ENCODE measurements at places on chromosomes 6 and 20.

- no peak for DNase-seq
Measured at GRCh38 chr20:40843251-40843650, 154.2 kb upstream of the MAFB start.

GRCh38 chr6:130140084-130140483, 82.7 kb downstream of the SAMD3 start:
- no peak for DNase-seq

- DNase-seq: no peak
Measured at GRCh38 chr6:157184202-157185015, 138.9 kb downstream of the TMEM242 start.

DNA sequence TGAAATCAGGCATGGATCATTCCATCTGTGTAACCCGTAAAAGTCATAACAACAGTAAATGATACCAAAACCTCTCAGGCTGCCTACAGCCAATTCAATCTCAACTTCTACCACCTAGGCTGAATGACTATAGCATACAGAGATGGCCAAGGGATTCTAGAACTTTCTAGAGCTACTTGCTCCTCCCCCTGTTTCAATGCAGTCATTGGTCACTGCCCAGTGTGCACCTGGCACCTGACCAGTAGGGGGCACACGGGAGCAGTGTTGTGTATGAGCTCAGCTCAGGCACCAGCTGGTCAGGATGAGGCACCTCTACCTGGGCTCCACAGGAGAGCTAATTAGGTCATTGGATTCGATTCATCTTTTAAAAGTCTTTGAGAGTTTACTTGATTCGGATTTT, 86.2 kb downstream of the PLEKHG1 start:
- DNase-seq: no peak

DNA sequence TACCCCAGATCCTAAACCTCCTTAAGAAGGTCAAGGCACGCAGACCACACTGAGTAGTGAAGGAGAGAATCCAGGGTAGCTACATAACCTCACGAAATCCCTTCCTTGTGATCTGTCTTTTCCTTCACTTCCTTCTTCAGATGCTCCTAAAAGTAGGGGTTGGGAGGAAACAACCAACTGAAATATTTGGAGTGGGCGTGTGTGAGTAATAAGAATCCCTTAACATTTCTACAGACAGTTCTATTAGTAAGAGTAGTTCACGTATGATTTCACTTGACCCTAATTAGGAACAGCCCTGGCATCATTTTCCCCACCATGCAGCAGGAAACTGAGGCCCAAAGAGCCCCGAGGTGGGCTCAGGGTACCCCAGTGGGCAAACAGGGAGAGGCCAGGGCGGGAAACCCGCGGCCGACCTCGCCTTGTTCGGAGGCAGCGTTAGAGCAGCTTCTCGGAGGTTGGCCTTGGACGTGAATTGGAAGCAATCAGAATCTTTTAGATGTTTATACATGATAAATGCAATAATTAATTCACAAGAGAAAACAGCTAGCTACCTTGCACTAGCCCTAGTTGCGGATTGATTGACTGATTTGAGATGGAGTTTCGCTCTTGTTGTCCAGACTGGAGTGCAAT, 859 bp upstream of the RAE1 start:
- no peak for DNase-seq

- no peak for DNase-seq
Measured at GRCh38 chr6:108336971-108337370, 42.1 kb downstream of the AFG1L start.

- no peak for DNase-seq
Measured at GRCh38 chr6:32129297-32130088, 595 bp downstream of the FKBPL start.

- no peak for DNase-seq
Measured at GRCh38 chr6:100899202-100899601, 18.1 kb upstream of the ASCC3 start.

DNA sequence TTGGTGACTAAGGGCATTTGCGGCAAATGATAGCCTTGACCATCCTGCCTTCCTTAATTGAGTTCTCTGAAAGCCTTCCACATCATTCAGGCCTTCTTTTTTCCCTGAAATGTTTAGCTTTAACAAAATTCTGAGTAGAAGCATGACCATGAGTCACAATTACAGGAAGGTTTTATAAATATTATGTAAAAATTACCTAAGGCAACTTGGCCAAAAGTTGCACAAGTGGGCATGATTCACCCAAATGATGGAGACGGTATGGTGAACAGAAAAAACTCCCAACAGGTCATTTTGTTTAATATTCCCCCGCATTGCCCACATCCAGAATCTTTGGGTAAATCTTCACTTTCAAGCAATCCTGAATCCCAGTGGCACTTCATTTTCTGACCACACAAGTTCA, 37.0 kb downstream of the MC3R start:
- no peak for DNase-seq

GRCh38 chr6:144246988-144247387, 38.1 kb upstream of the UTRN start:
- no peak for DNase-seq

DNA sequence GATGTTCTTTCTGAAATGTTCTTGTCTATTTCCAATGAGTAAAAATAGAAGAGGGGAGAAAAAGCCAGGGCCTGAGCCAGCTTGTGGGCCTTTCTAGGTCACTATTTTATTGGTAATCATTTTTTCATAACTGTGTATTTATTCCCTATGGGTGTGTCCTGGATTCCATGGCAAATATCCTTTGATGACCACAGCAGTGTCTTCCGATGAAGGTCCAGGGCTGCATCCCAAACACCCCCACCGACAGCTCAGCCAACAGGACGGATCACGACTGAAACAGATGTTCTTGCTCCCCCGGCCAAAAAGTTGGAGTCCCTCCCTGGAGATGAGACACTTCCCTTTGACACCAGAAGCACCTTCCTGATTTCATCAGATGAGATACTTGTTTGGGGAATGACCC, 105.4 kb upstream of the PLEKHG1 start:
- DNase-seq: no peak

DNA sequence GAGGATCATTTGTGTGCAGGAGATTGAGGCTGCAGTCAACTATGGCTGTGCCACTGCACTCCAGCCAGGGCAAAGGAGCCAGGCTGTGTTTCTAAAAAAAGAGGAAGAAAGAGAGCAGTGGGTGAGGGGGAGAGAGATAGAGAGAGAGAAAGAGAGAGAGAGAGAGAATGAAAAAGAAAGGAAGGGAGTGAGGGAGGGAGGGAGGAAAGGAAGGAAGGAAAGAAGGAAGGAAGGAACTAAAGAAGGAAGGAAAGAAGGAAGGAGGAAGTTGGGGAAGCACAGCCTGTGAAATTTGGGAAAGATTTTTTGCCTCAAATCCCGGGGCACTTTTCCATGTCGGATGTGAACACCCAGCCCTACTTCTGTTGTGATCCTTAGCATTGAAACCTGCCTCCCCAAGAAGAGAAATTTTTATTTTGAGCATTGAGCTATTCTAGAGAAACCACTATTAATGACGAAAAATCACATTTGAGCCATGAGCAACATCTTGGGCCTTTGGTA, 57.8 kb downstream of the FOXA2 start:
- DNase-seq: no peak

DNA sequence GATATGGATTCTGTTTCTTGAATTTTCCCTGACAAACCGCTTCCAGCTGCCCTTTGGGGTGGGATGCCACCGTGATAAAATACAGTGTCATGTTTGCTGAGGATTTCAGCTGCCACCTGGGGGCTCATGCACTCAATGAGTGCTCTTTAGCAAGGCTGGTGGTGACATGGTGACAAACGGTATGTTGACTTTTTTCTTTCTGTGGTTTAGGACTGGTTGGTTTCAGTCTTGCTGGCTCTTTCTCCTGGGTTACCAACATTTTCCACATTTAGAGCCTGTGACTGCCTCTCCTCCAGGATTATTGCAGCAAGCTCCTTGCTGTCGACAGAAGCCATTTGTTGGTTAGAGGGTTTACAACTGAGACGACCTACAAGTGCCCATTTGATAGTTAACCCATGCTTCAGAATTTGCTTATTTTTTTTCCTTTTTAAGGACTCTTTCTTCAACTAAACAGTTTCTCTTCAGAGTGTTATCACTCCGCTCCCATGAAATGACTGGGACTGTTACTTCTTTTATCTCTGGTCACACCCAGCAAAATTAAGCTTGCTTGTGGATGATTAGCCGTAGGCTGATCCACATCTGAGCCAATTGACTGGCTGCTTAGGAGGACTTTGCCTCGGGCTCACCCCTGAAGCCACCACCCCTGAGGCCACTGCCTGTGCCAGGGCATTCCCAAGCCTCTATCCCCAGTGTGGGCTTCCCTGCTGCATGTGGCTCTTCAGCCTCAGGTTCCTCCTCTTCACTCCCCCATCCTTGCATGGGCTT, 48.4 kb upstream of the CDYL start:
- DNase-seq: no peak

DNA sequence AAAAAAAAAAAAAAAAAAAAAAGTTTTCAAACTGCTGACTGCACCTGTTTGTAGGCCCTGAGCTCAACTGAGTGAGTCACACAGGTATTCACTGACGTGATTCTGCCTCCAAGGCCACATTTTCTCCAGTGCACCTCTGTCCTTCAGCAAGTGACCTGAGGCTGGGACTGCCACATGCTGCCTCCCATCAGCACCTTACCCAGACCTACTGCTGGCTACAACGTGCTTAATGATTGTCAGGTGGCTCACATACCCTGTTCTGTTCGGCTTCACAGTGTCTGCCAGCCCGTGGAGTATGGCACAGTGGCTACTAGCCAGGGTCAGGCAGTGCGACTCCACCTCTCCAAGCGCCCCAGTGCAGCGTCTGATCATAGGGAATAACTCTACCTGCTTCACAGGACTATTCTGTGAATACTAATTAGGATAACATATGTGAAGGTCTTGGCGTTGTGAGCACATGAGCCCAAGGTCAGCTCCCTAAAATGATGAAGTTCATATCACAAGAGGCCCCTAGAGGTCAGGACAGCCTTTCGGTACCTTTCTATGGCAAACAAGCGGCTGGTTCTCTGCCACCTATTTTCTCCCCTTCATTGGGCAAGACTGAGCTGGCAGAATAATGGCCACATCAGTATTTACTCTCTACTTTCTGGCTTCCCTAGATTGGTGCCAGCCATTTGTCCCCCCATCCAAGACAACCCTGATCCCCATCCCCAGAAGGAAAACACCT, 28.1 kb downstream of the RIPOR3 start:
- DNase-seq: no peak

All from fibroblast of skin of left quadriceps (primary cell).